Naive thymus-derived CD8-positive, alpha-beta T cell (primary cell): ENCODE measurements at places on chromosomes 1 and 21. TPM values are rescaled to one million over a fixed set of nuclear protein-coding genes. Genes with fewer than 3 reads are reported as not detected.

DNA sequence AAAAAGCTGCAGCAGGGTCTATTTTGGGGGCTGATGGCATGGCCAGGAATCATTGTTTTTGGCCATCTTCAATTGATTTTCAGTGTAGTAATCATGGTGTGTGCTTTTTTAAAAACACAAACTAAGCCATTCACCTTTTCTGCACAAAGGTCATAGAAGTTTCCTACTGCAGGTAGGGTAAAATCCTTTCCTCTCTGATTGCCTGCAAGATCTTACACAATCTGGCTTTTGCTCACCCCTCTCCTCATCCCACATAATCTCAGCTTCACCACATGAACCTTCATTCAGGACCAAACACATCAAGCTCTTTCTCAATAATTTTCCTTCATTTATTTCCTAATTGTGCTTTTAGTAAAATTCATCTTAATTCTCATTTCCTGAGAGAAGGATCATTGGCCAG, 38.3 kb upstream of the GBP5 start:
- peaks cover 38% of the 10 kb centered on the region for H3K4me1 ChIP-seq
- no peak for DNase-seq
- H3K27me3 ChIP-seq, result no peaks in the 10 kb centered on the region
- peak overlapping the region; percentile 57 for H3K4me3 ChIP-seq

- no peaks in the 10 kb centered on the region for H3K27me3 ChIP-seq
- H3K4me3 ChIP-seq, result no peak overlapping the region
- no peaks in the 10 kb centered on the region for H3K4me1 ChIP-seq
- no peaks in the 10 kb centered on the region for H3K36me3 ChIP-seq
Measured at GRCh38 chr1:177444997-177445746, 274.4 kb downstream of the BRINP2 start.

DNA sequence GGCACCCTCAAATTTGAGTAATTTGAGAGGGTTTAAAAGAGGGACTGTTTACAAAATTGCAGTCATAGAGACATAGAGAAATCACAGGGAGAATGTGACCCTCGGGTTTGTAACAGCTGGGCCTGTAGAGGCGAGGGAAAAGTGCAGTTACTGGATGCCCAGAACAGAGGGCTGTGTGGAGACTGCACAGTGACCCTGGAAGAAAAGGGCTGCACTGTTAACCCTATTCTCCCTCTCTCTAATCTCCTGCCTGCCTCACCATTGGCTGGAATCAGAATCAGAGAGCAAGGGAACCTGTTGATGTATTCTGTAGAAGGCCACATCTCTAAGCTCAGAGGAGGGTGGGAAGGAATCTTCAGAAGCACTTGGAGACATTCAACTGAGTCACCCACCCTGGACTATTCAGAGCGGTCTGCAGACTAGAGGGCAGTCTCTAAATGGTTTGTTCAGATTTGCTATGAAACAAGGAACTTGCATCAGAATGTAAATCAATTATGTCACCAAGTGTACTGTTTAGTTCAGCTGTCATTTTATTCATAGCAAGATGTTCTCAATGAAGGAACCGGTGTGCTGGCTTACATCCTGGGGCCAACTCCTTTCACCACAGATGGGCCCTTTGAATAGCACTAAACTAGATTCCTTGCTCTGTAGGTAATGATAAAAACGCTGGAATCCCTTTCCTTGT, 132.2 kb upstream of the HOOK1 start:
- H3K4me1 ChIP-seq, result no peaks in the 10 kb centered on the region
- H3K27ac ChIP-seq, result no peak overlapping the region
- no peak overlapping the region for H3K4me3 ChIP-seq
- no peaks in the 10 kb centered on the region for H3K36me3 ChIP-seq
- no peaks in the 10 kb centered on the region for H3K27me3 ChIP-seq
- no peak for DNase-seq

DNA sequence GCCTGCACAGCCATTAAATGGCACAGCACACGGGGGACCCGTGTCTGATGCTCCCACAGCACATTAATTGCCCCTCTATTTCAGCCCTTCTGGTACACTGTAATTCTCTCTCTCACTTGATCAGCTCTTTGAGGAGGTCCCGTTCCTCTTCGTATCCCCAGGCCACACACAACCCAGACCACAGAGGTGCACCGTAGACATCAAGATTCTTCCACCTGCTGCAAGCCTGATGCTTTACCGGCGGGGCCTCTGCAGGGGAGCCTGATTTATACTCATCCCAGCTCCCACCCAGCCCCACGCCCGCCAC, 759 bp downstream of the SMYD3 start:
- H3K27ac ChIP-seq, result peak overlapping the region; percentile 92
- H3K4me3 ChIP-seq, result peak overlapping the region; percentile 94
- H3K36me3 ChIP-seq, result no peaks in the 10 kb centered on the region
- DNase-seq, result no peak
- H3K27me3 ChIP-seq, result no peaks in the 10 kb centered on the region
- peaks cover 54% of the 10 kb centered on the region for H3K4me1 ChIP-seq

DNA sequence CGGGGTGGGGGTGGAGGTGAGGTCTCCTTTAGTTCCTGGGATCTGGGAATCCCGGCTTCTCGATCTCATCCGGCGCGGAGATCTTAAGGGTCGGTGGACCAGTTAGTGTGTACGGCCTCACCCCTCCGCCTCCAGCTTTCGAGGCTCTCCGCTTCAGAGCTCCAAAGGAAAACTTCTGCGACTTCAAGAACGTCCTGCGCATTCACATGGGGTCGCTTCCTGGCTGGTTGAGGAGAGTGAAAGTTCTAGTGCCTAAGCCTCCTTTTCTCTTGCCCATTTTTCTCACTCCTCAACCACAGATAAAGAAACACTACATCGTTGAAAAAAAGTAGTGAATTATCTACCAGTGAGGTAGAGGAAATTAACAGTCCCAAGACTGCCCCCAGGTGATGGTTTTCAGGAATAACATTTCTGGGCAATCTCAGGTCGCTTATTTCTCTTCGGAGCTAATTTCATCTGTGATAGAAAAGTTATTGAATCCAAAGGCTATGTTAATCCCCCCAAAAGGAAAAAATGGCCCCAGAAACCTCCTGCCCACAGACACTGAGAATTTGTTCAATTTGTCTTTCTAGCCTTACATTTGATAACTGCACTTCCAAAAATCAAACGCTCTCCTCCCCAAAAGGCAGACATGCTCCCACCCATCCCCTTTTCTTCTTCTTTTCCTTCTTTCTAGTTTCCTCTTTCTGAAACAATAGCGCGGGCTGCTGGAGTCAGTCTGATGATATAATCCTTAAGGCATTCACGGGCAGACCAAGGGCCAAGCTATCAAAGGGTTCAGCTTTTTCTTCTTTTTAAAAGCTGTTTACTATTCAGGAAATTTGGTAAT, 20.6 kb upstream of the TBX15 start:
- peaks cover 59% of the 10 kb centered on the region for H3K27me3 ChIP-seq
- DNase-seq, result no peak
- H3K4me3 ChIP-seq, result peak overlapping the region; percentile 57
- H3K4me1 ChIP-seq, result peaks cover 9% of the 10 kb centered on the region

DNA sequence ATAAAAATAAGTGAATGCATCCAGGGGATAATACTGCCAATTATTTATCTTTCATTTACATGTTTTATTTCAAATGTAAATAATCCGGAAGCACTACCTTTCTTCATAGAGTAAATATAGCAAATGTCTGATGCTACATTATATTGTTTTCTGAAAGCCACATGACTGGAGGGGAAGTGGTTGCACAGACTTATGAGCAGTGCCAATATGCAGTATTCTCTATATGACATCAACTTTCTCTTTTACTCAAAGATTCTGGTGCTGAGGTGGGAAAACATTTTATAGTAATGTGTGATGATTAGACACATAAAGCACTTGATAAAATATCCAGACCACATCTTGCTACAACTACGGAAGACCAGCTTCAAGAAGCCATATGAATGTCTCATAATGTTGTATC, 314.7 kb downstream of the NEGR1 start:
- H3K27ac ChIP-seq, result no peak overlapping the region
- H3K36me3 ChIP-seq, result no peaks in the 10 kb centered on the region
- no peaks in the 10 kb centered on the region for H3K4me1 ChIP-seq
- H3K4me3 ChIP-seq, result no peak overlapping the region
- DNase-seq, result no peak

- peaks cover 14% of the 10 kb centered on the region for H3K27me3 ChIP-seq
- no peak overlapping the region for H3K27ac ChIP-seq
- DNase-seq, result peak; percentile 47
- H3K4me1 ChIP-seq, result peaks cover 2% of the 10 kb centered on the region
Measured at GRCh38 chr1:40948741-40949443, 30.6 kb upstream of the CTPS1 start.

Gene HRNR
- total RNA-seq, result not detected

Gene NLRP3
- 3.2 TPM for total RNA-seq
